Lung microvascular endothelial cell (primary cell): ENCODE measurements at places on chromosomes 1 and 21. TPM values are rescaled to one million over a fixed set of nuclear protein-coding genes. Genes with fewer than 3 reads are reported as not detected.
A peak's percentile ranks its signal among the peaks of the same experiment; 100 is the strongest.

GRCh38 chr1:62401034-62401760 lies 35.7 kb upstream of the USP1 start:
- no peak for DNase-seq

GRCh38 chr21:15687208-15687607 lies 42.6 kb upstream of the USP25 start:
- no peak for DNase-seq

DNA sequence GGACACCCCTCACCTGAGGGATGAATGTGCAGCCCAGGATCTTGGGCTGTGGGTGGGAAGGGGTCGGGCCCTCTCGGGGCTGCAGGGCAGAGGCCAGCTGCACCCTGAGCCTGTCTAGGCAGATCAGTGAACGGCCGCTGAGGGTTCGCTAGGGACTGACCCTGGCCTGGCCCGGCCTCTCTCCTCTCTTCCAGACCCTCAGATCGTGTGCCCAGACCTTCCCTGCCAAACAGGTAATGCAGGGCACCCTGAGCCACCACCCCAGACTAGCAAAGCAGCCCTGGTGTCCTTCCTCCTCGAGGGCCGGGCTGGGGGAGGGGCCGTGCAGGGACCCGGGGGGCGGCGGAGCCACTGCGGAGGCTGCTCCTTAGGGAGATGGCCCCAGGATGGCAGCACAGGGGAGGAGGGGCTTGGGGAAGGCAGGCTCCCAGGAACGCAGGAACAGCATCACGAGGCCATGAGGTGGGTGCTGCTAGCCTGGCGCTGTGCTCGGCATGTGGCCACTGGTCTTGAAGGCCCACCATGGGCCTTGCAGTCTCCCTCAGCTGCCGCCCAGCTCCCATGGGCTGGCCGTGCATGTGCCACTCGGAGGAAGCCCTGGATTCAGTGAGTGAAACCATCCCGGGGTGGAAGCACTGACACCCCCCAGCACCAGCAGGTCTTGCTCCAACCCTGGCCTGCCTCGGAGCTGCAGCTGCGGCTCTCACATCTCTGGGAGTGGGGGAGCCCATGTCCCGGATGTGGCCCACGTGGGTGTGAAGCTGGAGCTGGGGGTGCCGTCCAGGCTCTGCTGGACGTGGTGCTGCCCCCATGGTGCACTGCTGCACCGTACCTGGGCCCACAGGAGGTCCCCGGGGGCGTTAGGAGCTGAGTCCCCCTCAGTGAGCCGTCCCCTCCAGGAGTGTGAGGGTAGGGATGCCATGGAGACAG lies 28.7 kb downstream of the COL6A2 start:
- no peak for DNase-seq

DNA sequence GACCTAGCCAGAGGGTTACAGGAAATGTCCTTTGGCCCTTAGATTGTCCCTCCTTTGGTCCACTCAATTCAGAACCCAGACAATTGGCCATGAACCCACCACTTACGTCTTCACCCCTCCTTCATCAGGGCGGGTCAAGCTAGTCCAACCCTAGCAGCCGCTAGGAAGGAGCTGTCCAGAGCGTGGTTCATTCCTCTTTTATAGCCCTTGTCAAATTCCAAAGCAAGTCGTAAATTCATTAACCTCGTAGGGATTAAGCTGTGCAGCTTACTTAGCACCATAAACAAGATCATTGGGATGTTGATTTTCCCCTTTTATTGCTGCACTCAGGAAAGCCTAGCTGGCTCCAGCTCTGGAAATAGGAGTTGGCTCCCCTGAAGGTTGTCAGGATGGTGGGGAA lies 90.1 kb downstream of the TMEM53 start:
- no peak for DNase-seq

DNA sequence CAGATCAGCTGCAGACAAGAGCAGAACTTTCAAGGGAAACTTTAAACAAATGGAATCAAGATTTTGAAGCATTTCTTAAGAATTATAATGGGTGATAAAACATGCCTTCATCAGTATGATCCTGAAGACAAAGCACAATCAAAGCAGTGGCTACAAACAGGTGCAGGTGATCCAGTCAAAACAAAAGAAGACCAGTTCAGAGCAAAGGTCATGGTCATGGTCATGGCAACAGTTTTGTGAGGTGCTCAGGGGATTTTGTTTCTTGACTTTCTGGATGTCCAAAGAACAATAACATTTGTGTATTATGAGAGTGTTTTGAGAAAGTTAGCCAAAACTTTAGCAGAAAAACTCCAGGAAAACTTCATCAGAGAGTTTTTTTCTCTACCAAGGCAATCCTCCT lies 681.7 kb upstream of the PTBP2 start:
- no peak for DNase-seq

- no peak for DNase-seq
Observed at GRCh38 chr1:162663086-162663485, 30.8 kb downstream of the DDR2 start.

GRCh38 chr1:245715291-245715701 lies 560.5 kb downstream of the KIF26B start:
- no peak for DNase-seq

DNA sequence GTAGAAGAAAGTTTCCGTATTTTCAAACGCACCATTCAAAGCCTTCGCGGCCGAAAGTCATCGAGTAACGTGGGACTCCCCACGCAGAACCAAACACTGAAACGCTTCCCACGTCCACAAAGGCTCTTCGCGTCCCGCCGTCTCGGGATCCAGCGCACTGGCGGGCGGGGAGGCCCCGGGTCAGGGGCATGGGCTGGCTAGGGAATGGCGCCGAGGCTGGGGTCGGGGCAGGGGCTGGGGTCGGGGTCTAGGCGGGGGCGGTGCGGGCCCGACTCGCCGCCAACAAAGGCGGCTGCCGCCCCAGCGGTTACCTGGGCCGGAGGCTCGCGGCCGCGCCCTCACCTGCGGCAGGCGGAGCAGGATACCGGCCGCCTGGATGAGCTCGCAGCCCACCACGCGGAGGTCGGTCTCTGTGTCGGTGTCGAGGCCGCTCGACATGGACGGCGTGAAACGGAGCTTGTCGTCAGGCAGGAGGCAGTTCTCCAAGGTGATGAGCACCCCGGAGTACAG lies 403 bp downstream of the CCNL2 start:
- DNase-seq, result no peak

Gene VANGL2
- total RNA-seq, result not detected in 2 replicates

Gene LIN9
- 3.0 and 3.7 TPM in 2 replicates for total RNA-seq

Gene TIE1
- 749 and 1,401 TPM in 2 replicates for total RNA-seq

Gene PRAMEF9
- not detected in 2 replicates for total RNA-seq

DNA sequence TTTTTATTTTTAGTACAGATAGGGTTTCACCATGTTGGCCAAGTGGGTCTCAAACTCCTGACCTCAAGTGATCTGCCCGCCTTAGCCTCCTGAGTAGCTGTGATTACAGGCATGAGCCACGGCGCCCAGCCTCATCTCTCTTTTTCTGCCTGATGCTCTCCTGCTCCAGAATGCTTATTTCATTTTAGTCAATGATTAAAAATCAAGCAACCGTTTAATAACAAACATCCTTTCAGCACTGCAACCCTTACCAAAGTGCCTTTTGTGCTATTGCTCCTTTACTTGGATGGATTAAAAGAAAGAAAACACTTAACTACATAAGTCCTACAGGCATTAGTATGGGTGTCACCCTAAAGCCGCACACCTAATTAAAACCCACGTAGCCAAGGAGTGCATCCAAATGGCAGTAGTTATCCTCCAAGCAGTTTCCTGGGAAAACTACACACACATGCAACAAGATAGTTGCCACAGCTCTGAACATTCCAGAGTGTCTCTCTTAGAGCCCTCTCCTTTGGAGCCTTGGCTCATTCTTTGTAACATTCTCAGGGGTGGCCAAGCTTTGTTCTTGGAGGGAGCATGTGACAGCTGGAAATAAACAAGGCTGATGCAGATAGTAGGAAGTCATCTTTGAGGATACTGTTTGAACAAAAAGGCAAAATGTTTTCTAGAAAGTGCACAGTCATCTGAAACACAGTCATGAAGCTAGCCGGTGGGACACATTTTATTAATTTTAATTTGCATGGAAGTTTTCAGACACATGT lies 51.2 kb downstream of the KCNJ15 start:
- DNase-seq, result no peak

- DNase-seq, result no peak
Observed at GRCh38 chr21:33578959-33579542, 9.4 kb downstream of the DONSON start.

Gene IGSF3
- total RNA-seq, result 12.4 and 27.2 TPM in 2 replicates

Gene SYPL2
- under 0.01 TPM in 1 of 2 replicates, not detected in the other for total RNA-seq

Gene ERG
- total RNA-seq, result 39.7 and 50.8 TPM in 2 replicates

Gene KRTAP26-1
- not detected in 2 replicates for total RNA-seq

Gene WNT4
- 0.22 and 0.40 TPM in 2 replicates for total RNA-seq

DNA sequence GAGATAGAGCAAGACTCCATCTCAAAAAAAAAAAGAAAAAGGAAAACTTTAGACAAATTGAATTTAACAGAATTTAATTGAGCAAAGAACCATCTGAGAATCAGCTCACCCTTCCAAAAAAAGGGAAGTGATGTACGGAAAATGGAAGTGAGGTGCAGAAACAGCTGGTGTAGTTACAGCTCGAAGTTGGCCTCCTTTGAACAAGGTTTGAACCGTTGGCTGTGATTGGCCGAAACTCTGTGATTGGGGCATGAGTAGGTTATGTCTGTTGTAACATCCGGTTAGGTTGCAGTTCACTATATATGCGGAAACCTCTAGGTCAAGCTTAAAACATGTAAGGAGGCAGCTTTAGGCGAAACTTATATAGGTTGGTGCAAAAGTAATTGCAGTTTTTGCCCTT lies 97.9 kb upstream of the KIF26B start:
- DNase-seq, result no peak

Gene RNASEL
- total RNA-seq, result 0.20 and 0.44 TPM in 2 replicates

GRCh38 chr1:54835131-54835898 lies 34.2 kb upstream of the TTC22 start:
- no peak for DNase-seq

DNA sequence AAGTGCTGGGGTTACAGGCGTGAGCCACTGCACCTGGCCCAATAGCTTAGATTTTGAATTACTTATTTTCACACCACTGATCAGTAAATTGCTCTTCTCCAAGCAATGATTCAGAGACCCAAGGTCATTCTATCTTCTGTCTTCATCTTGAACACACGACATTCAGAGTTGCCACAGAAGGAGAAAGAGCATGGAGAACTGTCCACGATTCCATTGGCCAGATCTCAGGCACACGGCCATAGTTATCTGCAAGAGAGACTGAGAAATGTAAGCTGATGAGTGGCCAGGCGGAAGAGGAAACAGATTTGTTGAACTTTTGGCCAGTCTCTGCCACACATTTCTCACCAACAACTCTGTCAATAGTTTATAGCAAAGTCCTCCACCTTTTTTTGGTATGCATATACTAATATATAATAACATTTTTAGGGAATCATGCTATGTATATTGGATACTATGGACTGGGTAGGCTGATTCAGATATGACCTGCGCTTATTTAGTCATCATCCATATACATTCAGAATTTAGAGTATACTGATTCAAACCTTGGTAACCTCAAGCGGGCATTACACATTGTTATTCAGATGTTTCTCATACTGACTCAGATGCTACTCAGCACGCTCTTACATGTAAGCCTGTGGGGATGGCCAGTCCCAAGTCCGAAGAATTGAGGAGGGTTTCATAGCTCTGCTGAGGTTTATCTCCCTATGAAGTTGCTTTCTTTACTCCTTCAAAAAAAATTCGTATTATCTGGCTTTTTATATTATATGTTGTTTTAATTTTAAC lies 25.5 kb upstream of the CAP1 start:
- peak; percentile 85 for DNase-seq
